ENCODE measurements at places on chromosomes 2 and 18.

- DNase-seq = no peak
Observed at GRCh38 chr2:8572712-8573233, 109.1 kb upstream of the ID2 start.

- no peak for DNase-seq
Observed at GRCh38 chr18:10661317-10661716, 135.5 kb downstream of the NAPG start.

- DNase-seq = no peak
Observed at GRCh38 chr2:165357758-165358157, 111.7 kb upstream of the CSRNP3 start.

DNA sequence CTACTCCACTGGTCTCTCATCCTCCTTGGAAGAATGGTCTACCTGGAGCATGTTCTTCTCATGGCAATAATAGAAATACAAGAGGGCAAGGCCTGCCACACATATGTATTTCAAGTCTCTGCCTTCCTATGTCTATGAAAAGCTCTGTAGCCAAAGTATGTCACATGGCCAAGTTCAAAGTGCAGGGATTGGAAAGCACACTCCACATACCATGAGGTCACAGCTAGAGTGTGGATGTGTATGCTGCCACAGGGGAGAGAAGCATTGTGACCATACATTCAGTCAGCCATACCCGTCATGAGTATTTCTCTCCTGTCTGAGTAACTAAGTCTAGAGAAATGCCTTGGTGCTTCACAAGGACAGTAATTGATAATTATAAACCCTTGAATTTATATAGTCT is 8.8 kb upstream of the EIF2AK3 start:
- no peak for DNase-seq

GRCh38 chr2:181738074-181738473 is 57.8 kb upstream of the NEUROD1 start:
- no peak for DNase-seq

- DNase-seq = no peak
Observed at GRCh38 chr2:142536492-142536891, 341.0 kb upstream of the KYNU start.

- DNase-seq = no peak
Observed at GRCh38 chr2:10523406-10524189, 75.5 kb upstream of the ODC1 start.

DNA sequence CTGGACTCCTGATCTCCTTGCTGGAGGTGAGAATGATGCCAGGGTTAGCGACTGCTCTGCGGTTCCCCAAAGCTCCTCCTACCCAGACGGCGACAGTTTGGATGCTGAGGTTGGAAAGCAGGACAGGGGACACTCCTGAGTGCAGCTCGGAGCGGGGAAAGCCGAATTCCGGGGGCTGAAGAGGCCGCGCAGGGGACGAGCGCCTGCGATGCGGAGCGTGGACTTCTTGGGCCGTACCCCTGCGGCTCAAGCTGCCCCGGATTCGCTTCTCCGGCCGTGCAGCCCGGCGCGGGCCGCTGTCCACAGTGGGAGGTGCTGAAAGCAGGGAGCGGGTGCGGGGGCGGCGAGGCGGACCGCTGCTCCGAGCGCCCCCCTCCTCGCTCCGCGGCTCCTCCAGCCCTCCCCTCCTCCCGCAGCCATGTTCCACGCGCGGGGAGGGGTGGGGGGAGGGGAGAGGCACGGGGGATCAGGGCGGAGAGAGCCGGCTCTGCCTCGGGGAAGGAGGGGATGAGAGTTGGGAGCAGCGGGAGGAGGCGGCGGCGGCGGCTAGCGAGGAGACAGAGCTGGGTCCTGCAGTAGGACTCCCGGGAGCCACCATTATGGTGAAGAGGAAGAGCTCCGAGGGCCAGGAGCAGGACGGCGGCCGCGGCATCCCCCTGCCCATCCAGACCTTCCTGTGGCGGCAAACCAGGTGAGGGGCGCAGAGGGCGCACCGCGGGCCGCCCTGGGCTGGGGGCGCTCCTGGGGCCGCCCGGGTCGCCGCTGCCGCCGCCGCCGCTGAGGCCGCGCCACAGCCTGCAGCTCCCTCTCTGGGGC is at the start of gene UNC80:
TSS of gene UNC80 (plus strand) at position 359 of the 816 bp plus-strand sequence. CDS start at position 600, 241 bp downstream.
- peak; percentile 89 for DNase-seq

Data from neuronal stem cell (in vitro differentiated cells).